Motor neuron (in vitro differentiated cells): ENCODE measurements at places on chromosomes 6 and 20.

- ATAC-seq = no peak
These were observed 2.5 kb downstream of the DCDC2 start for GRCh38 chr6:24355393-24355792.

DNA sequence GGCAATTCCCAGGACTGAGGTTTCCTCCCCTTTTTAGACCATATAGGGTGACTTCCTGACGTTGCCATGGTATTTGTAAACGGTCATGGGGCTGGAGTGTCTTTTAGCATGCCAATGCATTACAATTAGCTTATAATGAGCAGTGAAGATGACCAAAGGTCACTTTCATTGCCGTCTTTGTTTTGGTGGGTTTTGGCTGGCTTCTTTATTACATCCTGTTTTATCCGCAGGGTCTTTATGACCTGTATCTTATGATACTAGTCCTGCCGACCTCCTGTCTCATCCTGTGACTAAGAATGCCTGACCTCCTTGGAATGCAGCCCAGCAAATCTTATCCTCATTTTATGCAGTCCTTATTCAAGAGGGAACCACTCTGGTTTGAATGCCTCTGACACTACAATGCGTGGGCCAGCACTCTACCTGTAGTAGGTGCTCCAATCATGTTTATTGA, 190.1 kb downstream of the KCNQ5 start:
- ATAC-seq = peak; percentile 70

DNA sequence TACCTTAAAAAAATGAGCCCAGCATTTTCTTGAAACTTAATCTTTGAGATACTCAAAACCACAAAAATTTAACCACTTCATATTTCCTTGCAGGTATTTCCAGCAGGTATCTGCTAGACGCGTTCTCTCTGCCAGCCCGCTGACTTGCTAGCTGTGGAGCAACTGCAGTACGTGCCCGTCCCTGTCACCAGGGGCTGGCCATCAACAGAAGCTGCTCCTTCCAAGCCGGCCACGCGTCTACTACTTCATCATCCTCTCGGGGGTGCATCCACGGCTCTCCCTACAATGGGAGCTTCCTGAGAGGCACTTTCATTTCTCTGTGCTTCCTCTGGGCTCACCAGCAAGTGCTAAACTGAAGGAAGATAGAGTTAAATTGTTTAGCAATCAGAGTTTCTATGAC, 132.4 kb downstream of the DTNBP1 start:
- no peak for ATAC-seq

DNA sequence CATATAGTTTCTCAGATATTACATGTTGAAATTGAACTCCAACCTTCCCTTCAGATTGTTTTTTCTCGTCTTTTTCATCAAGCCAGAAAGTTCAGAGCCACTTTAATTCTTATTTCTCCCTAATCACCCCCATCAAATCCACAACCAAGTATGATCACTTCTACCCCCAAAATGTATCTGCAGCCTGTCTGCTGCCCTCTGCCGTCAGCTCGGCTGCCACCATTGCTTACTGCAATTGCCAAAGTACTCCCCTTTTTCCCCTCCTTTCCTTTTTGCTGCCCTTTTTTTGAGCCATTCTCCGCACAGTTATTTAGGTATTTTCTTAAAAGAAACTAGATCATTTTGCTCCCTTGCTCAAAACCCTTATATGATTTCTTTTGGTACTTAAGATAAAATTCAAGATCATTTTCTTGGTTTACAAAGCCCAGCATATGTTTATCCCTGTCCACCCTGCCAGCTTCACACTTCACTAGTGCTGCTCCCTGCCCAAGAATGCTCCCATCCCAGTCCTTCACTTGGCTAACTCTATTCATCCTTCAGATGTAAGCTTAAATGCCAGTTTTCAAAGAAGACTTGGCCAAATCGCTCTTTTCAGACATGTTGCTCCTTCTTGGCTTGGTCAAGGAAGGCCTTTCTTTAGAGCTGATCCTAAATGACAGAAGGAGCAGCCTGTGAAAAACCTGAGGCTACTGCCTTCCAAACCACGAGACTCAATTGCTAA, 63.7 kb downstream of the SH3BGRL2 start:
- no peak for ATAC-seq

- ATAC-seq = no peak
These were observed 102.7 kb upstream of the QKI start for GRCh38 chr6:163311830-163312229.

- ATAC-seq = no peak
These were observed 32.7 kb upstream of the CST7 start for GRCh38 chr20:24916412-24916811.
